HTR-8/SVneo (cell line): ENCODE measurements at places on chromosomes 2 and 18.

- no peak for DNase-seq
These were observed 104.8 kb upstream of the LGALSL start for GRCh38 chr2:64349131-64349530.

- DNase-seq = no peak
These were observed 61.7 kb downstream of the KCMF1 start for GRCh38 chr2:85032621-85033020.

- peak; percentile 68 for DNase-seq
These were observed 19.3 kb downstream of the GEMIN6 start for GRCh38 chr2:38797250-38797676.

- no peak for DNase-seq
These were observed 42.3 kb upstream of the LPIN2 start for GRCh38 chr18:3055186-3055728.

DNA sequence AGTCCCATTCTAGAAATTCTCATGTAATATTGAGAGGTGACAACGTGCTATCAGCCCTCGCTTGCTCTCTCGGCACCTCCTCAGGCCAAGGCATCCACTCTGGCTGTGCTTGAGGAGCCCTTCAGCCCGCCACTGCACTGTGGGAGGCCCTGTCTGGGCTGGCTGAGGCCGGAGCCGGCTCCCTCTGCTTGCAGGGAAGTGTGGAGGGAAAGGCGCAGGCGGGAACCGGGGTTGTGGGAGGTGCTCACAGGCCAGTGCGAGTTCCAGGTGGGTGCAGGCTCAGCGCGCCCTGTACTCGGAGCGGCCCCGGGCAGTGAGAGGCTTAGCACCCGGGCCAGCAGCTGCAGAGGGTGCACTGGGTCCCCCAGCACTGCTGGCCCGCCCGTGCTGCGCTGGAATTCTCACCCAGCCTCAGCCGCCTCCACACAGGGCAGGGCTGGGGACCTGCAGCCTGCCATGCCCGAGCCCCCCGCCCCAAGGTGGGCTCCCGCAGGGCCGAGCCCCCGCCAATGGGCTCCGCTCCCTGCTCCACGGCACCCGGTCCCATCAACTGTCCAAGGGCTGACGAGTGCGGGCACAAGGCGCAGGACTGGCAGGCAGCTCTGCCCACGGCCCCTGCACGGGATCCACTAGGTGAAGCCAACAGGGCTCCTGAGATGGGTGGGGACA lies 1680.6 kb upstream of the LRRTM1 start:
- DNase-seq = no peak

DNA sequence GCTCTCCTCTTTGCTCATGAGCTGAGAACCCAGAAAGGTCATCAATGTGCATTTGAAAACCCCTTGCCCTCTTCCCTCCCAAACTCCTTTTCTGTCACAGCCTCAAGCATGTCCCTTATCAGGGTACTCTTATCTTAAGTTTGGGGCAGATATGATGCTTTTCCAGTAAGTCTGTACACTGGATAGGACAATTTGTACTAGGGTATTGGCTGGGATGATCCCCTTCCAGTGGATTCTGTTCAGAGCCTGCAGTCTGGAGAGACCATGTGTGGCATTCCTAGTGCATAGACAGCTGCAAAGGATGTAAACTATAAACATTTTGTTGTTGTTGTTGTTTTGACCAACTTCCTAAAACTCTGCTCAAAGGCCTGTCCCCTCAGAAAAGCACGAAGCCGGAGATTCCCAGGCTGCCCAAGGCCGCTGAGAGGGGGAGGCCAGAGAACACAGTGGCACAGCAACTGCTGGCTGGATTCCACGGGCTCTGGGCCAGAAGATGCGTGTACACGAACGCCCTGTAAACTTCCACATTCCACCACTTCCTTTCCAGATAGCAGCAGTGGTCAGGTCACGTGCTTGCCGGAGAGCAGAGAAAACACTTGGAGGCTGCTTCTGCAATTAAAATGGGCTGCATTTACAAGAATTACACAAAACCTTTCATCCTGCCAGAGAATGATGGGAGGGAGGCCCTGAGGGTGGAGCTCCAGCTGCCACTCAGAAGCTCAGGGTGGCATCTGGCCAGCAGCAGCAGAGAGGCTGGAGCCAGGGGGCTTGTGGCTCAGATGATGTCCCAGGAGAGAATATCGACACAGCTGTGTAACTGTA lies 42.1 kb downstream of the BMP10 start:
- peak; percentile 94 for DNase-seq

- no peak for DNase-seq
These were observed 62.8 kb upstream of the CYP26B1 start for GRCh38 chr2:72210470-72210869.

GRCh38 chr2:145289946-145290345 lies 770.0 kb upstream of the ZEB2 start:
- no peak for DNase-seq

DNA sequence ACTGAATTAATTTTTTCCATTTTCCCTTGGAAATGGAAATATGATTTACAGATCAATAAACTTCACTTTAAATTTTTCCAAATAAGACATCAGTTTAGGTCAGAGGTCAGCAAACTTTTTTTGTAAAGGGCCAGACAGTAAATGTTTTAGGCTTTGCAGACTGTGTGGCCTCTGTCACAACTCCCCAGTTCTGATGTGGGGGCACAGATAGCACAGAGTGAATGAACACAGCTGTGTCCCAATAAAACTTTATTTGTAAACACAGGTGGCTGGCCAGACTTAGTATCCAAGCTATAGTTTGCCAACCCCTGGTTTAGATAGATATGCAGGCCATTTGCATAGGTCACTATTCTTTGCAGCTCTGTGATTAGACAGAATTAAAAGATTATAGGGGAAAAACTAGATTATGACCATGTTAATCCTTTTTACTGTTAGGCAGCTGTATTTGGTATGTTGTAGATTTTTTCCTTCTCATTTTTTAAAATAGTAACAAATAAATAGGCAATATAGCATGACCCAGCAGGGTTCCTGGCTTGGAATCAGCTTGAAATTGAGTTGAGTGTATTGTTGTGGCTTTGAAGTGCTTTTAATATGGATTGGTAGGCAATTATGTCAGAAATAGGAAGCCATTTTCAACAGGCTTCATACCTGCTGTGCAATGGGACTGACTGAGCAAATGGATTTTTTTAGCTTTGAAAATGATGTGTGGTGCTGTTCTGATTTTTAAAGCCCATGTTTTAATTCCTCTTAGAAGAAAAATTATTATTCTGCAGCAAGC lies 59.7 kb downstream of the WDSUB1 start:
- DNase-seq = no peak

DNA sequence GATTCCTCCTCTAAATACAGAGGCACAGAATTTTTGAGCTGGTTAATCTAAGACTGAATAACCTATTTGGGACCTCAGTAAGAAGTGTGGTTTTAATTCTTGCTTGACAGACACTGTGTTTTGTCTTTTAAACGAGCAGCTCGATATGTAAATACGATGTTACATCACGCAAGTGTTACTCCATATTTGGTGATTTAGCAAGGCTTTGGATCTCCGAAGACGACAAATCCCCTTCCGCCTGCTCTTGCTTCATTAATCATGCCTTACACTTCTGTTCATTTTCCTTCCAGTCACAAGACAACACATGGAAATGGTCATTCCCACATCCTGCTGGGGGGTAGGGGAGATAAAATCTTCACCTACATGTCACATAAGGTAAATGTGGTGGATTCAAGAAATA lies 9.4 kb downstream of the BCL11A start:
- DNase-seq = no peak

- no peak for DNase-seq
These were observed 11.0 kb downstream of the IL18R1 start for GRCh38 chr2:102366406-102367112.
